ENCODE measurements at places on chromosomes 5 and 9.

GRCh38 chr5:68547622-68548021 lies 332.1 kb downstream of the PIK3R1 start:
- DNase-seq, result no peak

DNA sequence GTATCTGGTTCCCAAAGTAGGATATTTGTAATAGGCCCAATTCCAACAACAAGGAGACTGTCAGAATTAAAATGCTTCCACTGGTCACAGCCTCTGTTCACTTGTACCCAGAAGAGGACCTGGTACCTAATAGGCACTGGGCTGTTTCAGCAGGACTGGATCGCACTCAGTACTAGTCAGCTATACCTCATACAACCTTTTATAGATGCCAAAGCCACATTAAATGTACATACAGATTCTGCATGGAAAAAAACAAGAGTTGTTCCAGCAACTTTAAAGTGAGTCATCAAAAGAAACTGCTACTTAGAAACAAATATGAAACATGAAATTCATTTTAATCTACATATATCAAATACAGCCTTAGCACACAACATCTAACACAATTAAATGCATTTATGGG lies 87.5 kb downstream of the GPR21 start:
- DNase-seq, result no peak

DNA sequence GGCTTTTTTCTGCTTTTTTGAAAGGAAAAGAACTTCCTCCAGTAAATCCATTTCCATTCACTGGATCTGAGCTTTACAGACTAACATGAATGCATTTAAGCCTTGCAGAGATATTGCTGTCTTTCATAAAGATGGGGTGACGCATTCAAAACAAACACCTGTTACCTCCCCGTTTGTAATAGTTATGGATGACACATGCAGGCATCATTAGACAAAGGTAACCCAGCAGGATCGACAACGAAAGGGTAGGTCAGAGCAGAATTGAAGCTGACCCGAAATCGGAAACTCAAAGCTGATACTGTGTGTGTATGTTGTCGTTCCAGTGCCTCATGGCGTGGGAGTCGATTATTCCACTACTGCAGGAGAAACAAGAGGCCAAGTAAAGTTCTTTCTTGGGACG lies 22.2 kb downstream of the SLC46A2 start:
- no peak for DNase-seq

DNA sequence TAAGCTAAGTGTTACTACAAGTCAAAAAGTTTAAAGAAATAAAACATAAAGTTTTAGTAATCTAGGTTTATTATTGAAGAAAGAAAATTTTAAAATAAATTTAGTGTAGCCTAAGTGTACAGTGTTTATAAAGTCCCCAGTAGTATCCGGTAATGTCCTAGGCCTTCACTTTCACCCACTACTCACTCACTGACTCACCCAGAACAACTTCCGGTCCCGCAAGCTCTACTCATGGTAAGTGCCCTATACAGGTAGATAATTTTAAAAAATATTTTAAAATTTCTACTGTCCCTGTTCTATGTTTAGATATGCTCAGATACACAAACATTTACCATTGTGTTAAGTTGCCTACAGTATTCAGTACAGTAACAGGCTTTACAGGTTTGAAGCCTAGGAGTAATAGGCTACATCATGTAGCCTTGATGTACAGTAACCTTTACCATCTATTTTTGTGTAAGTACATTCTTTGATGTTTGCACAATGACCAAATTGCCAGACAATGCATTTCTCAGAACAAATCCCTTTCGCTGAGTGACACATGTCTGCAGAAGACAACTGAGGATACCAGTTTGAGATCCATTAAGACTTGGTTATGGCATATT lies 253.6 kb downstream of the TRIM32 start:
- no peak for DNase-seq

DNA sequence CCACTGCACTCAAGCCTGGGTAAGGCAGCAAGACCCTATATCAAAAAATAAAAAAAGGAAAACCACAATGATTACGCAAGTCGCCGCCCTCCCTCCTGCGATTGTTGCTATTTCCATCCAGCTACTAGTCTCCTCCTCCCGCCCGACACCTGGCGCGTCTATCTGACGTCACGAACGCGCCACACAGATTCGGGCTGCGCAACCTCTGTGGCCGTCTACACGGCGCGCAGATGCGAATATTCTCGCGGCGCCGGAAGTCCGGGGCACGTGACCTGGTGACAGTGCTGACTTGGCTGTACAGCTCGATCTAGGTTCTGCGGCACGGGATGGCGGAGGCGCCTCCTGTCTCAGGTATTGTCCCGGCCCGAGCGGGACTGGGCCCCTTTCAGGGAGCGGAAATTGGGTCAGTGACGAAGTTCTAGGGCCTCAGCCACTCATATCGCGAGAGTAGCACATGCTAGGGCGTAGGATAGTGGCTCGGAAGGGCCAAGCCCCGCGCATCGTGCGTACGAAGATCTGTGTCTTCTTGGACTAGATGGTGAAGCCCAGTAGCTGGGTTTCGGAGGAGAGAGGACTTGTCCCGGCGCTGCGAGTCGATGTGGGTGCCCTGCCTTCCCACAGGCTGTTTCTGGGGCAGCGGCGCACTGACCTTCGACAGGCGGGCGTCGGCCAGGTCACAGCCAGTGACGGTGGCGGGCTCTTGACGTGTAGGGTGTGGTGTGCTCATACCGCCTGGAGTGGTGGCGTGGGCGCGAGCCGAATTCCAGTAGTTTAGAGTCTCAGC lies at the start of gene NFX1:
NFX1 (plus strand) TSS at position 270 of the 784 bp plus-strand sequence; CDS start at position 327, 57 bp downstream.
- peak; percentile 95 for DNase-seq

All from germinal center (tissue), 1 donor.